ENCODE measurements at places on chromosomes 11 and 22.
A peak's percentile ranks its signal among the peaks of the same experiment; 100 is the strongest.

- no peaks in the 10 kb centered on the region for H3K36me3 ChIP-seq
- H3K4me1 ChIP-seq: no peaks in the 10 kb centered on the region
- H3K27ac ChIP-seq: no peak overlapping the region
- H3K27me3 ChIP-seq: no peaks in the 10 kb centered on the region
Observed at GRCh38 chr11:31045335-31045734, 324.2 kb downstream of the DCDC1 start.

- peaks cover 4% of the 10 kb centered on the region for H3K27me3 ChIP-seq
- no peaks in the 10 kb centered on the region for H3K36me3 ChIP-seq
- DNase-seq: no peak
- H3K27ac ChIP-seq: no peak overlapping the region
- H3K4me3 ChIP-seq: no peak overlapping the region
- H3K4me1 ChIP-seq: no peaks in the 10 kb centered on the region
Observed at GRCh38 chr11:62456630-62457029, 37.8 kb downstream of the SCGB1A1 start.

DNA sequence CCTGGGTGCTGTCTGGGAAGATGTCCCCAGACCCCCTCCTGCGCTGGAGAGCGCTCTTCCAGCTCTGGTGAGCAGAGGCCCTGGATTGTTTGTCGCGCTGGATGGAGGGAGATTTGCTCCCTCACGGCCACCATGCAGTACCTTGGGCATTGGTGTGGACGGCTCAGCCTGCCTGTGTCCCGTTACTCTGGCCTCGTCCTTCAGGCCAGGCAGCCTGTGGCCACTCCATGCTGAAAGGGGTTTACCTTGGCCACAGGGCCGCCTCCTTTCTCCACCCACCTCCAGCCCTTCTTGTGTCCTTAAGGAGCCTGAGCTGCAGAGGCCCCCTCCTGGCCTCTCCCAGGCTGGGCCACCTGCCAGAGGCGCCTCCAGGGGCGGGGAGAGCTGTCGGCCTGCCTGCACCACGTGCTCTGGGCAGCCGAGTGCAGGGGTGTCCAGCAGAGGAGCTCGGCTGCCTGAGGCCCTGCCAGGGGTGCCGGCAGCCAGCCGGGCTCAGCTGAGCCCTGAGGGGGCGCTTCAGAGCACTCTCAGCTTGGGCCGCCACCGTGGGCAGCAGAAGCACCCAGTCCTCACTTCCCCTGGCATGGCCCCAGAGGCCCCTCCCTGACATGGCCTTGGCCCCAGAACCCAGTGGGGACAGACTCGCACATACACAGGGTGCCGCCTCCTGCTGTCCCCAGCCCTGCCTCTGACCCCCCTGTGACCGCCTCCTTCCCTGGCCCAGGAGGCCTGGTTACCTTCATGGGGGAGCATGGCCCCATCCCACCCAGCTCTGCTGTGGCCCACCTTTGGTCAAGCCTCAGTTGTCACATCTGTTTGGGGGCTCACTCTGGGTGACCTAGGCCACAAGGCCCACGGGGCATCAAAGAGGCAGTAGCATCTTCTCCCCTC, 3.4 kb downstream of the CCND1 start:
- peaks cover 49% of the 10 kb centered on the region for H3K27me3 ChIP-seq
- peak overlapping the region; percentile 69 for H3K4me3 ChIP-seq
- peaks cover 10% of the 10 kb centered on the region for H3K4me1 ChIP-seq
- no peak for DNase-seq

DNA sequence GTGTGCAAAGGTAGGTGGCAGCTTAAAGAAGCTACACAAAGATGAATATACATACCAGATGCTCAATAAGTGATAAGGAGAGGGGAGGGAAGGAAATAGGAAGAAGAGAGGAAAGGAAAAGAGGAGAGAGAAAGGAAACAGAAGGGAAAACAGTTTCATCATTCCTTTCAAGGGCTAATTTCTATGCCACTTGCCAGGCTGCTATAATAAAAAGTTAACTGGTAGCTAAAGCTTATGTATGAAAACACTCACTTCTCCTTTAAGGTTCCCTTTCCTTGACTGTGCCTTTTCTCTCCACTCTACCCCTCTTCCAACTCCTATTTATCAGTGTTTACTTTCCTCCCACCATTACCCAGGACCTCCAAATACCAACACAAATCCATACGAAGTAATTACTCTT, 347.9 kb downstream of the DLG2 start:
- H3K4me1 ChIP-seq: no peaks in the 10 kb centered on the region
- H3K27ac ChIP-seq: no peak overlapping the region
- DNase-seq: no peak
- no peak overlapping the region for H3K4me3 ChIP-seq
- no peaks in the 10 kb centered on the region for H3K27me3 ChIP-seq

- H3K36me3 ChIP-seq: no peaks in the 10 kb centered on the region
- H3K4me3 ChIP-seq: no peak overlapping the region
- no peak for DNase-seq
- peaks cover 4% of the 10 kb centered on the region for H3K27me3 ChIP-seq
- H3K4me1 ChIP-seq: no peaks in the 10 kb centered on the region
- no peak overlapping the region for H3K27ac ChIP-seq
Observed at GRCh38 chr11:127023991-127024390, 23.4 kb upstream of the KIRREL3 start.

GRCh38 chr11:116368784-116369183, 404.0 kb downstream of the BUD13 start:
- H3K36me3 ChIP-seq: no peaks in the 10 kb centered on the region
- no peak overlapping the region for H3K27ac ChIP-seq
- no peaks in the 10 kb centered on the region for H3K27me3 ChIP-seq
- H3K4me1 ChIP-seq: no peaks in the 10 kb centered on the region
- DNase-seq: no peak
- H3K4me3 ChIP-seq: no peak overlapping the region

DNA sequence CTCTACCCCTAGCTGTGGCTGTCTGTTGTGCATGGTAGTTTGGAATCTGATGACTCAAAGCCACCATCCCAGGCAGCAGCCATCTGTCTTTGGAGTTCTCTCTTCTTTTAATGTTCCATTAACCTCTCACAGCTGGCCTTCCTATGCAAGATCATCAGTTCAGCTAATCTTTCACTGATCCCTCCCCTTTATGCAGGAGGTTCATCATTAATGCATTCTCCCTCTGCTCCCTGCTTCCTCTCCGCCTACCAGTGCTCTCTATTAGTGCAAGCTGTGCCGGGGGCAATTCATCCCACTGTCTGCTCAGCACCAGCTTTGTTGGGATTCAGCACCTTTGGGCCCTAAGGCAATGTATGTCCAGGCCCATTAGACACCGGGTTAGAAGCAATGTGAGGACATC, 413.0 kb upstream of the LRRC4C start:
- no peak for DNase-seq
- no peaks in the 10 kb centered on the region for H3K4me1 ChIP-seq
- H3K27ac ChIP-seq: no peak overlapping the region
- no peak overlapping the region for H3K4me3 ChIP-seq
- H3K27me3 ChIP-seq: no peaks in the 10 kb centered on the region

DNA sequence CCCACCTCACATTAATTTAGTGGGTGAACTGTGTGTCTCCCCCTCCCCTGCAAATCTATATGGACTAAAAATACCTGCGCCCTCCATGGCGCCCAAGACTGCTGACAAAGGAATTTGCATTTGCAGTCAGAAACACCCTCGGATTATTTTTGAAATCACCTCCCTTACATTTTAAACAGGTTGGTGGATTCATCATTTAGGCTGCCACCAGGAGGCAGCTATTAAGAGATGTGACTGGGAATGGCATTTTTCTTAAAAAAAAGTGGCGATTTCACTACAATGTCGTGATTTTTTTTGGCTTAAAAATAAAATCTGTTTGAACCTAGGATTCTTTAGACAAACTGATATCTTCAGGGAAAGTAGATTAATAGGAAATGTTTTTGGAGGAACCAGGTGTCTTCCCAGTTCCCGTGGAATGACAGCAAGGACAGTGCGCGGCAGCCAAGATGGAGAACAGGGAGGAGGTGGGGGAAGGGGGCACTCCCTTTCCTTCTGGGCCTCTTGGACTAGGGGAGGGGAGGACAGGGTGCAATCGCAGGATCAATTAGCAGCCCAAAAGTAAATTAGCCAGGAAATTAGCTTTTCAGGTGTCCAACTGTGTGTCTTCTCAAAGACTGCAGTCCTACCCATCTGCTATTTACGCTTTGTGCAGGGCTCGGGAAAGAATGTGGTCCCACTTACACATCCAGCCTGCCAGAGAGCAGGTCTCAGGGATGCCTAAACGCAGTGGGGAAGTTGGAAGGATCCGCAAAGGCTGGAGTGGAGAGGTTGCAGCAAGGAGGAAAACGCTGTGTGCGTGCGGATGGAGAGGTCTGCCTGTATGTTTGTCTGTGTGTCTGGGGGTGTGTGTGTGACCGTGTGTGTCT, 496.4 kb downstream of the NTM start:
- H3K27me3 ChIP-seq: no peaks in the 10 kb centered on the region
- no peak for DNase-seq
- H3K36me3 ChIP-seq: no peaks in the 10 kb centered on the region
- no peak overlapping the region for H3K27ac ChIP-seq
- no peak overlapping the region for H3K4me3 ChIP-seq

DNA sequence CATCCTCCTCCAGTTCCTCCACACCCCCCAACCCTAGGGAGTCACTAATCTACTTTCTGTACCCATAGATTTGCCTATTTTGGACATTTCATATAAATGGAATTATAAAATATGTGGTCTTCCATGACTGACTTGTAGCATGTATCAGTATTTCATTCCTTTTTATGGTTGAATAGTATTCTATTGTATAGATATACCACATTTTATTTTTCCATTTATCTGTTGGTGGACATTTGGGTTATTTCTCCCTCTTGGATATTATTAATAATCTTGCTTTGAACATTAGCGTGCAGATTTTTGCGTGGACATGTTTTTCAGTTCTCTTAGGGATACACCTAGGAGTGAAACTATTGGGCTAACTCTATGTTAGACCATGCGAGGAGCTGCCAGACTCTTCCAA, 23.4 kb downstream of the NAT10 start:
- H3K4me1 ChIP-seq: no peaks in the 10 kb centered on the region
- H3K27ac ChIP-seq: no peak overlapping the region
- peaks cover 52% of the 10 kb centered on the region for H3K36me3 ChIP-seq
- no peaks in the 10 kb centered on the region for H3K27me3 ChIP-seq
- DNase-seq: no peak

- H3K4me1 ChIP-seq: no peaks in the 10 kb centered on the region
- no peak for DNase-seq
- no peak overlapping the region for H3K4me3 ChIP-seq
- H3K36me3 ChIP-seq: no peaks in the 10 kb centered on the region
- no peaks in the 10 kb centered on the region for H3K27me3 ChIP-seq
Observed at GRCh38 chr11:87263264-87263838, 225.6 kb downstream of the TMEM135 start.

GRCh38 chr11:36086366-36086765, 142.5 kb downstream of the LDLRAD3 start:
- no peaks in the 10 kb centered on the region for H3K36me3 ChIP-seq
- no peak overlapping the region for H3K27ac ChIP-seq
- H3K27me3 ChIP-seq: peaks cover 24% of the 10 kb centered on the region
- no peak for DNase-seq
- H3K4me3 ChIP-seq: no peak overlapping the region

- H3K36me3 ChIP-seq: peaks cover 37% of the 10 kb centered on the region
- peaks cover 16% of the 10 kb centered on the region for H3K4me1 ChIP-seq
- no peak overlapping the region for H3K27ac ChIP-seq
- no peaks in the 10 kb centered on the region for H3K27me3 ChIP-seq
Observed at GRCh38 chr11:86255896-86256295, 11.3 kb downstream of the EED start.

All from activated naive CD4-positive, alpha-beta T cell treated with anti-CD3 and anti-CD28 coated beads, Interleukin-2, amount 10 ng/mL, durations not matched to agents 7 days and 5 days (primary cell).